ENCODE measurements at places on chromosomes 2 and 18. TPM values are rescaled to one million over a fixed set of nuclear protein-coding genes. Genes with fewer than 3 reads are reported as not detected.

DNA sequence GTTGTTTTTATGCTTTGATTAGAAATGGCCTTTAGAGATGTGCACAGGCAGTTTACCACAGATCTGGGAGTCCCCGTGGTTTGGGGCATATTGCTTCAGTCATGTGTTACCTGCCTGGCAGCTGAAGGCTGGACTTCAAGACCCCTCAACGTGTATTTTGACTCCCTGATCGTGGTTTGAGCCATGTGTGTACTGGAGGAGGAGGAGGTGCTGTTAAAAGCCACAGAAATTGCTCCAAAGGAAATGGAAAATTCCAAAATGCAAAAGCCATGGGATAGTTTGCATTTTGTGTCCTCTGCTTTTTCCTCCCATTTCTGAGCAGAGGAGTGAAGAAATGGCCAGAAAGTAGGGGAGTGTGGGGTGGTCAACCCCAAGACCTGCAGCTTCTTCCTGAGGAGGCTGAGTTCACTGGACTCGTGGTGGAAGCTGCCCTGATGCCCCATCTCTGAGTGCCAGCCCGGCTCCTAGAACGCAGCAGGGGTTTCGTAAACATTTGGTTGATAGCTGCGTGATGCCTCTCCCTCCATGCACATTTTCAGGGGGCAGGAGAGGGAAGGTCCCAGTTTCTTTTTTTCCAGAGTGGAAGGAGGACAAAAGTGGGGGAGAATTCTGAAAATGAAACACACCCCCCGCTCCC is 45.7 kb downstream of the ITGB1BP1 start:
- DNase-seq, result no peak

DNA sequence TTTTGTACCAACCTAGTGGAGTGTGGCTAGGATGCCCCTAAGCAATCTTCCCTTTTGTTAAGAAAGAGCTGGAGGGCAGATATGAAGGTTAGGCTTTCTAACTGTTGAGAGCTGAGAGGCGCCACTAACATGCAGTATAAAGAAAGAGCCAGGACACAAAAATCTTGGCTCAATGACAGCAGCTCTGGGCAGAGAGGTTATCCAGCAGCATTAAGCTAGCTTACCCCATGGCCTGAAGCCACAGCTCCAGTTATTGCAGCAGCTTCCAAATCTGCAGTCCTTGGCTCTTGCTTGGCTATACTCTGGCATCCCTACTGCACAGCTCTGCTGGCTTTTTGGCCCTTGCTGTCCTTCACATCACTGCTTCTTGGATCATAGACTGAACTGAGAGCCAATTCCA is 213.4 kb downstream of the GPD2 start:
- DNase-seq, result no peak

GRCh38 chr2:28628506-28628905 is 123.1 kb upstream of the PPP1CB start:
- no peak for DNase-seq

DPYSL5 gene
- total RNA-seq, result not detected

HOXD13 gene
- total RNA-seq, result 5.2 TPM

SERTAD2 gene
- total RNA-seq, result 20.1 TPM
